ENCODE measurements at places on chromosomes 7 and 10.

- DNase-seq = no peak
Measured at GRCh38 chr10:104957178-104957841, 316.2 kb downstream of the SORCS3 start.

DNA sequence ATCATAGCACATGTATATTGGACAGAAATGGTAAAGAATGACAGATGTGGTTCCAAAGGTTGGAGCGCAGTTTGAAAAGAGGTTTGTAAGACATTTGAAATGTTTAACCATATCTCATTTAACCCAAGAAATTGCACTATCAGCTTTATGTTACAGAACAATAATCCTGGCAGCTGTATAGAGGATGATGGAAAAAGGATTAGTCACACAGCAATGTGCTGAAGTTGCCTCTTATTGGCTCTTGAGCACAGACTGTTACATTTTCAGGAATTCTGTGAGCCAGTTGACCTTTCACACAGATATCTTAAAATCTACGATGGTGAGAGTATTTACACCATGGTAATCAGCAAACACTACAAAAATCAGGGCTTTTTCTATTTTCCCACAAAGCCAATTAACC lies 3.9 kb downstream of the COG5 start:
- DNase-seq = no peak

DNA sequence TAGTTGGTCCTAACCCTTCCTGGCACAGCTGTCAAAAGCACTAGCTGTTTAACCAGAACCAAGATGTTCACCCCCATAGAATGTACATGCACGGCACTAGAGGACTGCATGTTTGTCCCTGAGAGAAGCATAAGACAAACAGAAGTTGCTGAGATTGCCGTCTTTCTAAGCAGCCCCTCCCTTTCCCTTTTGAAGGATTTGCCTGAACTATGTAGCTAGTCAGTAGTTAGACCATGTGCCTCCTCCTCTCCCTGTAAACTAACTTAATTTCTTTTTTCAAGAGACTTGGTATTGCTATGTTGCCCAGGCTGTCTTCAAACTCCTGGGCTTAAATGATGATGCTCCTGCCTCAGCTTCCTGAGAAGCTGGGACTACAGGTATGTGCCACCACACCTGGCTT lies 40.7 kb downstream of the TBC1D12 start:
- no peak for DNase-seq

- DNase-seq = no peak
Measured at GRCh38 chr7:142383841-142384492, 126.1 kb upstream of the PRSS58 start.

- no peak for DNase-seq
Measured at GRCh38 chr7:138980563-138981291, 462 bp downstream of the KIAA1549 start.

GRCh38 chr7:18503126-18503866 lies 7.7 kb downstream of the HDAC9 start:
- DNase-seq = no peak

Data from activated CD8-positive, alpha-beta memory T cell treated with anti-CD3 and anti-CD28 coated beads, Interleukin-2, amount 50 U/mL, for 4 hours (primary cell).